Esophagus squamous epithelium (tissue), 5 donors: ENCODE measurements at places on chromosomes 7 and 10.

DNA sequence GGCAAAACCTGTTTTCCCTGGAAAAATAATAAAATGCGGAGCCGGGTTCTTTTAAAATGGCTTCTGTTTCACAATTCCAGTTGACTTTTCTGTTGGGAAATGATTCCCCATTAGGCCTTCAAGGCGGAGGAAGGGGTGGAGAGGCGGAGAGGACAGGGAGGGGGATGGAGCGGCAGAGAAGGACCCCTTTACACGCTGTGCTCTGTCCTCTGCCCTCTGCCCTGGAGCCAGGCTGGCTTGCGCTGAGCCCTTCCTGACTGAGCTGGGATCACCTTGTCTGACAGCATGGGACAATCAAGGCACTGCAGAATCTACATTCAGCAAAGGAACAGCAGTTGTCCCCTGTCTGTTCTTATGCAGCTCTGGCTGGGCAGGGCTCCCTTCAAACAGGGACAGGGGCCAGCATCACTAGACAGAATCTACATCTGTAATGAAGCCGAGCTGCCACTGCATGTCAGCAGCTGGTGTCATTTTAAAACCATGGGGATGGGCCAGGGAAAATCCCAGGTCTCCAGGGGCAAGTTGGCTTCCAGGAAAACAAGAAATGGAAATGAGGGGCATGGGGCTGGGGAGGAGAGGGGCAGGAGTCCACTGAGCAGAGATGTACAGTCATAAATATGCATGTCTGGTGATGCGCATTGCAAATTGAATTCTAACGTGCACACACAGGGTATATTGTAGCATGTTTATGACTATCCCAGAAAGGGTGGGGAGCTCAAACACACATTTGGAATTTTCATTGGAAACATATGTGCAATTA is 120.0 kb downstream of the MKX start:
- no peak for DNase-seq

GRCh38 chr10:33542752-33543505 is 208.5 kb upstream of the NRP1 start:
- DNase-seq = no peak

GRCh38 chr10:17326377-17326776 is 98.3 kb downstream of the VIM start:
- DNase-seq = no peak

DNA sequence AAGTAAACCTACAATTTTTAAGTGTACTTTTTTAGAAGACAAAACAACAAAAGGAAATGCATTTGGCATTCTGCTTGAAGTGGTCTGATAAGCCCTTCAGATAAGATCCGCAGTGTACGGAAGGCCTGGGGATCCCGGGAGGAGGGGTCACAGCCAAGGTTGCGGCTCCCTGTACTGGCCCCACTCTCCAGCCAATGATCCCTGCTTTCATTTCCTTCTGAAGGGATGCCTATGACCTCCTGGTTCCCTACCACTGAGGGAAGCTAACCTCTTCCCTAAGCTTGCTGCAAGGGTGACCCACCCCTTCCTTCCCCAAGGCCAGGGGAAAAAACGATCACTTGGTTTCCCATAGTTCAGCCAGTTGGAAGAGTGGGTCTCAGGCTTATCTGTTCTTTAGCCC is 5.3 kb downstream of the DENND2A start:
- DNase-seq = no peak

DNA sequence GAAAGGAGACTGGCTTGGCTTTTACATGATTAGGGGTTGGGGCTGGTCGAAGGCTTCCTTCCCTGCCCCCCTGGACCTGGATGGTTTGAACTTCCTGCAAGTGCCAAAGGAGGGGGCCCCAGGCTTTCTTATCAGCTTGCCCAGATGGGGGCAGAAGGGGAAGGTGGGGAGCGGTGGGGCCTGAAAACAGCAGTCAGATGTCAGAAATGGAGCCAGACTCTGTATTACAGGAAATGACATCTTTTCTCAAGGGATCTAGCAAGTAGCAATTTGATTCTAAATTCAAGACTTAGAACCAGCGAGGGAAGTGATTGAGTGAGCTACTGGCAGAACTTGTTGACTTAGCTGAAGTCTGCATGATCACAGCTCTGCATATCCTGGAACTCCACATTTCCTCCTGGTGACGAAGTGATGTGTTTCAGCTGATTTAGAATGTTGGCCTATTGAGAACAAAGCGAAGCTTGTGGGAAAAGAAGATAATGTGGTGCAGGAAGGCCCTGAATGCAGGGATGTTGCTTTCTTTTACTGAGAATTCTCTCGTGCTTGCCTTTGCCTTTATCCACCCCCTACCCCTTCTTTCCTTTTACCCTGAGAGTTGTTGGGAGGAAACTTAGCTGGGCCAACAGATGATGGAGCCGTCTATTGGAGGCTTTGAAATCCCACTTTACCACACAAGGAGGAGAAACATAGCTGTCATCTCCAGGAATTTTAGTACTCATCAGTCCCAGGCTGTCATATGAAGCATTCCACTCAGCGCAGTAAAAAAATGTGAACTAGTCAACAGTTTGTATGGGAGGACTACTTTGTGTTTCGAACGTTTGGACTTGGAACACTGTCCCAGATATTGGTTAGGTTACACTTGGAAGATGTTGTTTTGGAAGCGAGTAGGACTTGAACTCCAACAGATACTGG is 43.2 kb downstream of the CCNY start:
- no peak for DNase-seq

DNA sequence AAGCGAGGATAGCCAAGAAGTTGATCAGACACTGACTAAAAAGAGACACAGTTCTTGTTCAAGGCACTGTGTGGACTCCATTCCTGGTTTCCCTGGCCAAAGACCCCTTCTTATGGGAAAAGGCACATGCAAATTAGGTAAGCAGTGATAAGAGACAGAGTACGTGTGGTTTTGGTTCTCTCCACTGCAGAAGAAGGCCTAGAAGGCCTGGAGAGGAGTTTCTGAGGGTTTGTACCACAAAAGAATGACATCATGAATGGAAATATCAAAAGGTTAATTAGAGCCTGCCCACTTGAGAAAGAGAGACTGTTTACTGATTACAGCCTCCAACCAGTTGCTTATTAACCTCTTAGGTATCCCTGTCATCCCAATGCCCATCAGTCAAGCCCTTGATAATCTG is 137.5 kb downstream of the ZNF365 start:
- DNase-seq = no peak

DNA sequence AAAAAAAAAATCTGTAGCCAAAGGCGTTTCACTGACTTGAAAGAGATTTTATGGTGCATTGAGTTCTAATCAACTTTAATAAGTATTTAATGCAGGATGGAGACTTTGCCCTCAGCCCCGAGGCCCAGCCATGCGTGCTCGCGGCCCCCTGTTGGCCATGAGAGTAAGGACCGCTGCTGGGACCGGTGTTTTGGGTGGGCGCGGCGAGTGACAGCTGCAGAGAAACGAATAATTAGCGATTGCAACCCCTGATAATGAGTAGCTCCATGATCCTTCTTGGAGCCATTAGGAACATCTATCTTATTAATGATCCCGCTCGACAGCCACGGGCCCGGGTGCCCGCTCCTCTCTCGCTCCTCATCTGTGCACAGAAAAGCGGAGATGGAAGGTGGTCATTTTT is 347.4 kb downstream of the RPS24 start:
- DNase-seq = no peak
